ENCODE measurements at places on chromosomes 6 and 20.

- DNase-seq, result no peak
These were observed 82.1 kb downstream of the IYD start for GRCh38 chr6:150450918-150451317.

- DNase-seq, result no peak
These were observed 216.2 kb downstream of the RFPL4B start for GRCh38 chr6:112563368-112563767.

DNA sequence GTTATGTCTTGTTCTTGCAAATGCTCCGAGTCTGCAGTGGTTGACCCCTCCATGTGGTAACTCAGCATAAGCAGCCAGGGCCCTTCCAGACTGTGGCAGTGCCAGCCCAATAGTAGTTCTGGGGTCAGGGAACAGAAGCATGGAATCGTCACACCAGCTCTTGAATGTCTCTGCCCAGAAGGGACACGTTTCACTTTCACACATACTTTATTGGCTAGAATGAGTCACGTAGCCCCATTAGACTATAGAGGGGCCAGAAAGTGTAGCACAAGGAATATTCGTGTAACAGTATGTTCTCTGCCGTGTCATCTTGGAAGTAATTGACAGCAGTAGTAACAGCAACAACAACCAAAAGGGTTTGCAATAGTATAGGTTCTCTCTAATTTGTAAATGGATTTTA, 254.7 kb downstream of the FARS2 start:
- DNase-seq, result no peak

GRCh38 chr6:137399881-137400443, 94.2 kb downstream of the OLIG3 start:
- DNase-seq, result no peak

DNA sequence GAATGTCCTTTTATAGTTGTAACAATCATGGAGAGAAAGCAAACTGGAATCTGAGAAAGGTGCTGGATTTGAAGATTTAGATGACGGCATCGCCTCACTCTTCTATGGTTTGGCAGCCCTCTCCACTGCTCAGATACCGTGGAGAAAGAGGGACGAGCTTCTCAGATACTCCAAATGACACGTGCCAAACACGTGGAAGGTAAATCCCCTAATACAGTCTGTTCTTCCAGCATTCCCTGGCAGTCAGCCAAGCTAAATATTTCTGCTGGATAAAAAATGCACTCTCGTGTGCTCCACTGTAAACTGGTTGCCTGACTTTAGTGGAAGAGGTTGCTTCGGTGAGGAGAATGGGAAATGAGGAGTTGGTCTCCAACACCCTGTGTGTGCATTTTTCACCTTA, 16.7 kb upstream of the PRDM1 start:
- DNase-seq, result no peak

GRCh38 chr6:105282631-105283585, 103.1 kb upstream of the POPDC3 start:
- DNase-seq, result no peak

- no peak for DNase-seq
These were observed 162.7 kb downstream of the TBC1D7 start for GRCh38 chr6:13165502-13166172.

DNA sequence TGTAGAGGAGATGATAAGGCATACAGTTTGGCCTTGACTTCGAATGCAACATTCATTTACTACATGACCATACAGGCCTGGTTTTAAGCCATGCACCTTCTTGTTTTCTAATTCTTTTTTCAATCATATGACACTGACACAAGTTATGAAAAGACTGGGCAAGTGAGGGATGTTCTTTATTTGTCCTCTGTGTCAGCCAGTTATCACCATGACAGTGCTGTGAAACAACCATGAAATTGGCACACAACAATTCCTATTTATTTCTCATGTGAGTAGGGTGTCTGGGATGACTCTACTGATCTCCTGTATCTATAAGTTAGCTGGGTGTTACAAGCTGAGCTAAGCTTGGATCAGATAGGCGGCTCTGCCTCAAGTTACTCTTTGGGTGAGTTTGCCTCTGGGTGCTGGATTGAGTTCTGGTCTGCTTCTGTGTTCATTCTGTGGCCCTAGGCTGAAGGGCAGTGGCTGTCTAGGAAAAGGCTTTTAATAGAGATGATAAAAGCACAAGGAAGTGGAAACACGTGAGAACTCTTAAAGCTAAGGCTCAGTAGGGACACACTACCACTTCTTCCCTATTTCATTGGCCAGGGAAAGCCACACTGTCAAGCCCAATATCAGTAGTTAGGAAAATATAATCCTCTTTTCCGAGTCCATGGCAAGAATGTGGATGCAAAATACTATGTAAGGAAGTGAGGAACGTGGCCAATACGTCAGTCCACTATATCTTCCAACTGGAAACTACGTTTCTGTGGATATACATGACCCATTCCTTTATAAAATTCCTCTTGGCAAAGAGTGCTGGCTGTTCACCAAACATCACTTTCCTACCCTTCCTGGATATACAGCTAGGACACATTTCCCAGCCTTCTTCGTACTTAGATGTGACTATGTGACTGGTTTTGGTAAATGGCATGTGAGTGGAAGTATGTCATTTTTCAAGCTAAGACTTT, 126.2 kb upstream of the RNF24 start:
- DNase-seq, result no peak

DNA sequence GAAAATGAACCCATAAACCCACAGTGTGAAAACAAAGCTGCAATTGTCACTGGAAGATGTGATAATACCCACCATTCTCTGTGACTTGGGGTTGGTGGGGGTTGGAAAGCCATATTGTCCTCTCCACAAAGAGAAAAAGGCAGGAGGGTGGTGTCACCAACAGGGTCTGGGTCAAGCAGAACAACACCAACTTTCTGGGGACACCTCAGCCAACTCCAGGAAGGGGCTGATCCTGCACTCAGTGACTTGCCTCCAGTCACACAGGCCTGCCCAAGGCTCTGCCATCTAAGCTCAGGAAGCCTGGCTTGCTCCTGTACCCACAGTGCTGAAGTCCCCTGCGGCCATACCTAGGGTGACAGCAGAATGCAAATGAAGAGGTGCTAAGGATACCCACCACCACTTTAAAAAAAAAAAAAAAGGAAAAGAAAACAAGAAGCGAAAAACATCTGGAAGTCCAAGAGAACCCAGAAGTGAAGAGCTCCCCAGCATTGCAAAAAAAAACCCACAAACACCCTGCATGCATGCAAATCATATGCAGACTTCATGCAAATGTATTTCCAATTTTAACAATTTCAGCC, 110.6 kb downstream of the PREX1 start:
- DNase-seq, result no peak

DNA sequence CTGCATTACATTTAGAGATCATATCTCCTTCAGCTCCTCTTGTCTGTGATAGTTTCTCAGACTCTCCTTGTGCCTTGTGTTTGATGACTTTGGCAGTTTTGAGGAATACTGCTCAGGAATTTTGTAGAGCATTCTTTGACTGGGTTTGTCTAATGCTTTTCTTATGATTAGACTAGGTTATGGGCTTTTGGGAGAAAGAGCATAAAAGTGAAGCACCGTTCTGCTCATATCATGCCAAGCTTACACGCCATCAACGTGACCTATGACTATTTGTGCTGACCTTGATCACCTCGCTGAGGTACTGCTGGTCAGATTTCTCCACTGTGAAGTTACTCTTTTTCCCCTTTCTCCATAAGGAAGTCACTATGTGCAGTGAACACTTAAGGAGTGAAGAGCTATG, 256.0 kb downstream of the LY86 start:
- no peak for DNase-seq

GRCh38 chr6:9086331-9086730, 651.0 kb upstream of the SLC35B3 start:
- no peak for DNase-seq

GRCh38 chr6:16982807-16983206, 119.0 kb upstream of the STMND1 start:
- DNase-seq, result no peak

DNA sequence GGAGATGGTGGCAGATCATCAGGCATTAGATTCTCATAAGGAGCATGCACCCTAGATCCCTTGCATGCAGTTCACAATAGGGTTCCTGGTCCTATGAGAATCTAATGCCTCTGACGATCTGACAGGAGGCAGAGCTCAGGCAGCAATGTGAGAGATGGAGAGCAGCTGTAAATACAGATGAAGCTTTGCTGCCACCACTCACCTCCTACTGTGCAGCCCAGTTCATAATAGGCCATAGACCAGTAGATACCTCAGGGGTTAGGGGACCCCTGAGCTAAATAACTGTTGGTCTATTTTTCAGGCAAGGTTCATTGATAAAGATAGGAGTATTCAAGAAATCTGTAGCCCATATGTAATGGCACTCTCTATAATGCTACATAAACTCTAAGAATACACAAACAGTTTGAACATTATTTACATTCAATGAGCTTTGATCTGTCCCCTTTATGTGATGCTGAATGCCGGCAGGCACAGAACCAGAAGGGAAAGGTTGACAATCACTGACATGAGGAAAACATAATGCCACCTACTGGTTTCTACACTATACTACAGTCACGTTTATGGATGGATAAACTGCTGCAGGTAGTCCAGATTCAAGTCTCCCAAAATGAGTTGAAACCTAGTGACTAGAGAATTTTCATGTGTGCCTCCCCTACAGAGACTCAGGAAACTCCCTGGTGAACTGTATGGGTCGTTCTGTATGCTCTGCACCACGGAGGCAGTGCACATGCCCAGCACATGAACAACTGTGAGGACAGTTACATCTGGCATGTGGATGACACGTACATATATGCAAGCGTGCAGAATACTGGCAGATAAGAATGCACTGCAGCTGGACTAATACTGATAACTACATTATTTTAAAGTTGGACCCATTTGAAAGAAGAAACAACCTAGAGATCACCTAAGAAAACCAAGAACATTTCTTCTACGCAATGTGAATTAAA, 72.0 kb downstream of the DST start:
- no peak for DNase-seq

GRCh38 chr6:43676962-43677606, 10.5 kb downstream of the MRPS18A start:
- no peak for DNase-seq

GRCh38 chr20:51140671-51141070, 117.8 kb upstream of the KCNG1 start:
- no peak for DNase-seq

- no peak for DNase-seq
These were observed 59.3 kb upstream of the SPTLC3 start for GRCh38 chr20:12949429-12949980.

- DNase-seq, result no peak
These were observed 2.2 kb upstream of the ARID1B start for GRCh38 chr6:156774863-156775405.

DNA sequence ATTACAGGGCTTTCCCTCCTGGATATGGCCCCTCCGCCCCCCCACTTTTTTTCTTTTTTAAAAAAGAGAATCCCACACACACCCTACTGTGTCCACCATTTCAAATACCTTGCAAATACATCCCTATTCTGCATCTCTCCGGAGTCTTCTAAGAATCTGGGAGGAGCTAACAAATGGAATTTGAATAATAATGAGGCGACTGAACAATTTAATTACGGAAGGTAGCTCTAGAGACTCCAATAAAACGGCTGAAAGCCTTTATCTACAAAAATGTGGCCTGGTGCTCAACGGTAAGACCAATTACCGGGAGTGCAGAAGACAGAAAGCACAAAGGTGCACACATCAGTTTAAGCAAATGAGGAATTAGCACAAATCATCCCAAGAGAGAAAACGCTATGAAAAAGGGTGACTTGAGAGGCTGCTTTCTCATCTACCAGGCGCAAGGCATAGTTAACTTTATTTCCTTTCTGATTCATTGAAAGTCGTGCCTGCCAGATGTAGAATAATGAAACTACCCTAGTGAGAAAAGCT, 1.8 kb downstream of the RRAGD start:
- DNase-seq, result no peak

- DNase-seq, result no peak
These were observed 232.2 kb downstream of the LY86 start for GRCh38 chr6:6820641-6821238.

DNA sequence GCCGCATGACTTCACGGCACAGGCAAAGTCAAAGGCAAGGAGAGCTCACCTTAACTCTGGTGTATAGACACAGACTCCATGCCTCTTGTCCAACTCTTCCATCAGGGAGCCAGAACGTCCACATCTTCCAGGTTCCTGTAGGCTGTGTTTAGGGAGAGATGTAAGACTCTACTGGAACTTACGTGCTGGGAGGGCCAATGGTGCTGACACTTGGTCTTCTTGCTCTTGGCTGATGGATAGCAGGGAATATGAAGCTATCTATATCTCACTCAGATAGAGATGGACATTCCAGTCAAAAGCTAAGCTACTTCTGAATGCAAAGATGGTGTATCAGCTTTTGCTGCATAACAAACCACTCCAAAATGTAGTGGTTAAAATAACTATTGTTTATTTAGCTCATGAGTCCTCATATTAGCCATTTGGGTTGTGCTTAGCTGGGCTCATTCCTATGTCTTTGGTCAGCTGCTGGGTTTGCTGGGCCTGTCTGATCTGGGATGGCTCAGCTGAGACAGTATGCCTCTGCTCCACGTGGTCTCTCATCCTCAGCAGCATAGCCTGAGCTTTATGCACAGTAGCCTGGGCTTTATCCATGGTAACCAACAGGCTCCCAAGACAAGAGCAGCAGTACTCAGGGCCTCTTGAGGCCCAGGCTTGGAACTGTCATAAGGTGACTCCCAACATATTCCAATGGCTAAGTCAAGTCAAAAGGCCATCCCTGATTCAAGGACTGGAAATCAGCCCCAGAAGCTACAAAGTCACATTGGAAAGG, 111.6 kb downstream of the SNX5 start:
- DNase-seq, result no peak

DNA sequence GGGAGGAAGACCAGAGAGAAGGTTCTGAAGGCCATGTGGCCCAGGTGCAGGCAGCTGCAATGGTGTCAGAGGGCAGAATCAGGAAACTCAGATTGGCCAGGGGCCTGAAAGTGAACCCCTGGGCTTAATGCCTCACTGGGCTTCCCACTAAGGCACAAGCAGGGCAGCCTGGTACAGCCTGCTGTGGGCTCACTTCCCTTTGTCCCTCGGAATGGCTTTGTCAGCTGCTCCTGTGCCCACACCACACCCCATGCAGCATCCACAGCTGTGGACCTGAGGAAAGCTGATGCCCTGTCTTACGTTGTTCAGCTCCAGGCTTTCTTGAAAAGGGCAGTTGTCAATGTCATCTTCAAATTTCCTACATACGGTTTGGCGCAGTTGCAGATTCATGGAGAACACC, 2.4 kb downstream of the CST9 start:
- DNase-seq, result no peak

DNA sequence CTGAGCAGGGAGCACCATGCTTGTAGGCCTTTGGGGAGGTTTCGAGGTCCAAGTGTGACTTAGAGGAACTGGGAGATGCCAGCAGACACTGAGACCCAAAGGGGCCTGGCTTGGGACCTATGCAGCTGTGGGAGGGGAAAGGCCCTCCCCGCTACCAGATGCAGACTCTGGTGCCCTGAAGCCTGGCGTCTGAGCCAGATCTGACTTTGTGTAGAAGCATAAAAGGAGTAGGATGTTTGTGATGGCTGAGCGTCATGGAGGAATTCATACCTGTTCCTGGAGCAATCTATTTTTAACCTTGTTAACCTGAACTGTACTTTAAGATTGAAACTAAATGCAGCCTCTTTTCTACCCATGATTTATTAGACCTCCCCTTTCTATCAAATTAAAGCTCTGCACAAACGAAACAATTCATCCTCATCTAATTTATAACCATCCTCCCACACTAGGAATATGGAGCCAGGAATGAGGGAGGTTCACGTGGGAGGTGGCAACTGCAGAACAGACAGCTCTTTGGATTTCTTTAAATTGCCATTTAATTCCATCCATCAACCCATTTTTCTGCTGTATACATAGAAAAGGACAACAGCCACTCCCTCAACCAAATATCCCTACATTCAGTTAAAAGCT, 172.6 kb upstream of the AGPAT4 start:
- no peak for DNase-seq
